ENCODE measurements at places on chromosomes 1 and 21. TPM values are rescaled to one million over a fixed set of nuclear protein-coding genes. Genes with fewer than 3 reads are reported as not detected.

DNA sequence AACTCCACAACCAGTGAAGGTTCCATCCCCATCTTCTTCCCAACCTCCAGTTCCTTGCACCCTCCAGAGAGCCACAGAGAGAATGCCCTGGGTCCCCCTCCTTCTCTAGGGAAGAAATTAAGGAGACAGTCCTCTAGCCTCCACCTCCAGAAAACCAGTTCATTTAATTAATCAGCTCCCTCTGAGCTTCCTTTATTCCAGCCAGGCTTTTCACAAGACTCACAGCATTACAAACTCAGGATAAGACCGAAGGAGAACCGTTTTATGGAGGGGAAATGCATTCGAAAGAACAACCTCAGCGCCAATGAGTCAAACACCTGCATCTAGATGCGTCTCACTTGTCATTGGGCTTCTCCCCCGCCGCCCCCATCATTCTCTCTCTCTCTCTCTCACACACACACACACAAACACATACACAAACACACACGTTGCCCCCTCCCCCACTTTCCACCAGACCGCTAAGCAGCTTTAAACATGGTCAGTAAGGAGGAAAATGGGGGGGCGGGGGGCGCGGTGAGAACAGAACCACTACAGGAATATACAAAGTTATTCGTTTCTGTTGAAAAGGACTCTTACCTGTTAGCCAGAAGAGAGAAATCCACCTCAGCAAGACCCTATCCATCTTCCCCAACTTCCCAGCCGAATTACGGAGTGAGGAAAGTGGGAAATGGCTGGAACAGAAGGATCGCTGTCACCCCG, 544 bp downstream of the ILDR2 start:
- no peak for DNase-seq

Gene WNT4
- total RNA-seq, result not detected

Gene LYPD8
- total RNA-seq, result not detected

GRCh38 chr1:214473862-214474261, 77.5 kb downstream of the PTPN14 start:
- DNase-seq, result no peak

Gene YBEY
- total RNA-seq, result 18.5 TPM

Gene UMODL1
- total RNA-seq, result not detected

Gene SH2D2A
- 2.7 TPM for total RNA-seq

GRCh38 chr21:16976193-16976592, 536.6 kb upstream of the CXADR start:
- DNase-seq, result no peak

GRCh38 chr1:27383039-27383605, at the start of gene CD164L2:
TSS of gene CD164L2 (minus strand) at chr1:27383333. CDS start at chr1:27383239, 94 bp downstream.
- DNase-seq, result peak; percentile 79

GRCh38 chr1:6546326-6546725, 8.0 kb downstream of the NOL9 start:
- DNase-seq, result no peak

GRCh38 chr21:28952686-28953085, 40.0 kb downstream of the LTN1 start:
- DNase-seq, result no peak

- DNase-seq, result no peak
These were observed 203.2 kb upstream of the LYPLAL1 start for GRCh38 chr1:218970397-218970990.

Gene CAMSAP2
- total RNA-seq, result 39.5 TPM

GRCh38 chr1:227330279-227331076, 12.2 kb upstream of the CDC42BPA start:
- no peak for DNase-seq

DNA sequence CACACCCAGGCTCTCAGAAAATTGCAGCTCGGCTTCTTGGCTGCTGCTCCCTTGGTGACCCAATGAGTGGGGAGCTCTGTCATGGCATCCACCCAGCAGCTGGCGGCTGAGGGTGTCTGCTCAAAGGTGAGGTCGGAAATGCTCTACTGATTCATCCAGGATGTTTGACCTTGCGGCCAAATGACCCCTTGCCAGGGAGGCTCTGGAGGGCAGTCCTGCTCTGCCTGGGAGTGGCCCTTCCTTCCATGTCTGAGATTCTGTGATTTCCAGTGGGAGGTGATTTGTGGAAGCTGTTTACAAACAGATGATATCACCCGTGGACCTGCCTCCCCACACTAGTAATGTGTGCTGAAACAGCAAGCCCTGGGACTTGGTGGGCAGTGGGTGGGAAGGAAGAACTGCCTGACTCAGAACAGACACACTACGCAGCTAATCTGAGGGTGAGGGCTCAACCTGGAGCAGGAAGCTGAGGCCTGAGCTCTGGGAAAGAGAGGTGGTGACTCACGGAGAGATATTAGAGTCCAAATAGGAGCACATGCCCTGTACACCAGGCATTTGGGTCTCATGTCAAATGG, 3.0 kb downstream of the CRCT1 start:
- DNase-seq, result no peak

- no peak for DNase-seq
These were observed 21.9 kb downstream of the AGL start for GRCh38 chr1:99872063-99872462.

DNA sequence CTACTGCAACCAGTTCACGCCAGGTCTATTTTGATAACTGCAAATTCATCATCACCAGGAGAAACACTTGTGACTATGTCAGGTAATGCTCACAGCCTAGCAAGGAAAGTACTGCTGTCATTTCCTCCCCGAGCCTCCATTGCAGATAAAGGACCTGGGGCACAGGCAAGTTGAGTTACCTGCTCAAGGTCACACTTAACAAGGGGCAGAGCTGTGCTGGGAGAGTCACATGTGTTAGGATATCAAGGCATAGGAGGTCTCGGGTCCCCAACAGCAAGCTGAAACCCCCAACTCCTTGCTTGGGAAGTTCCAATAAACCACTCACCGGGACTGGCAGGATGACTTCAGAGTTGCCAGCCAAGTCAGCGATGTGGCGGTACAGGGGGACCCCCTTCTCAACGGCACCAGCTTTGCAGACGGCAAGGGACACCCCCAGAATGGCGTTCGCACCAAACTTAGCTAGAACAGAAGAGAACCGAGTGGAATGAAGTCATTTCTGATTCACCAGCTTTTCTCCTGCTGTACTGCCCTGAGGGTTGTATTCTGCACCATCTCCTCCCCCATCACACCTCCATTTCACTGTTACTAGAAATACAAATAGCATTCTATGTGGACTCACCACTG, 11.6 kb downstream of the ENO1 start:
- no peak for DNase-seq

GRCh38 chr1:95496307-95496706, 262.3 kb downstream of the RWDD3 start:
- DNase-seq, result no peak

- DNase-seq, result no peak
These were observed 129.8 kb downstream of the PTPRU start for GRCh38 chr1:29365906-29366670.

GRCh38 chr1:225466848-225467192, 39.0 kb upstream of the LBR start:
- no peak for DNase-seq

DNA sequence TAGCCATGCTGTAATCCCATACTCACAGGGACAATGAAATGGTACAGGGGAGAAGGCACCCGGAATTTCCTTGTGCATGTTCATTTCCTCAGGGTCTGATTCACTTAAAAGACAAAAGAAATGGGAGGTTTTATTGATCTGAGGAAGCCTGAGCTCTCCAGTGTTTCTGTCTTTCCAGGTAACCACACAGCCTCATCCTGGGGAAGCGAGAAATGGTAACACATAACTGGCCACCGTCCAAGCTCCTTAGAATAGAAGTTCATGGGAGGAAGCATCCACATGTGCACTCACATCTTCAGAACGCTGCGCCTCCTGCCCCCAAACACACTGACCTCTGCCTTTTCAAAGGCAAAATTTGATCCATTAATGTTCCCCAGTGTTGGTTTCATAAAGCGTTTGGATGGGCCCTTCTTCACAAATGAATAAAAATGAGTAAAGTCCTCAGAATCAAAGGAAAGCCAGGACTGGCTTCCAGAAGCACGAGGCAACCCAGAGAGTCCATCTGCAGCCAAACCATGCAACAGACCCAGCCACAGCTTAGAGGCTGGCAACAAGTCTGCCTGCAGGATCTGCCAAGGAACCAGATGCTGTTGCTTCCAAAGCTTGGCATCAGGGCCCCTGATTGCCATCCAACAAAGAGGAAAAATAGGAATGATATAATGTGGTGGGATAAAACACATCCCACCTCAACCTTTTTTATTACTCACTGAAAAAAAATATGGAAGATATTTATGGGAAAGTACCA, 120.3 kb downstream of the ZBTB18 start:
- DNase-seq, result no peak

- no peak for DNase-seq
These were observed 11.0 kb downstream of the RO60 start for GRCh38 chr1:193070386-193070753.

Gene OR2T29
- not detected for total RNA-seq

DNA sequence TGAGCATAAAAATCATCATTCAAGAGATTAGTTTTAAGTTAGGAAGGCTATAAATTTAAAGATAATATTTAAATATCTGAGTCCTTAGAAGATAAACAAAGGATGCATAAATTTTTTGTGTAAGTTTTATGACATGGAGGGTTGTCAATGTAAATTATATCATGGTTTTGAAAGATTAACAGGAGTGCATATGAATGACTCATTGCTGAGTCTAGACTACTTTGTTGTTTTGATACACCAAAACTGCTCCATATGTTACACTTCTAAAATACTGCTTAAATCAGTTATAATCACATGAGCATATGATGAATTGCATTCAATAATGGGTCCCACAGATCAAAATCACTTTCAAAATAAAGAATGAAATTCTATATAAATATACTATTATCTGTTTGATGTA, 312.5 kb downstream of the KCNT2 start:
- no peak for DNase-seq

- peak; percentile 46 for DNase-seq
These were observed 30.7 kb upstream of the WASF2 start for GRCh38 chr1:27520651-27521050.

Gene CCDC27
- total RNA-seq, result not detected

Gene UBXN10
- total RNA-seq, result 6.3 TPM

DNA sequence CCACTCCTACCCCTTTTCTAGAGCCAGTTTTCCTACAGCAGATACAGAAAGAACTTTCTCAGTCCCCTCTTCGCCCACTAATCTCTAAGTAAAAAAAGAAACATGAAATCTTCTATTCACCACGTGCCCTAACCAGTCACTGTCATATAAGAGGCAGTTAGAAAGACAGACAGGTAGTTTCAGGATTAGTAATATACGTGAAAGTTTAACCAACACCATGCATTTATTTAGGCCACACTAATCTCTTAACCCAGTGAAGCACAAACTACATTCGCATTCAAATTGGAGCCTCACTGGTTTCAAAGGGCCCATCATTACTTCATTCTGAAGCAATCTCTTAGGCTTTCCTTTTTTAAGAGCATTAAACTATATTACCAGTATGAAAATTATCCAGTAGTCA, 10.1 kb downstream of the GPATCH2 start:
- no peak for DNase-seq

DNA sequence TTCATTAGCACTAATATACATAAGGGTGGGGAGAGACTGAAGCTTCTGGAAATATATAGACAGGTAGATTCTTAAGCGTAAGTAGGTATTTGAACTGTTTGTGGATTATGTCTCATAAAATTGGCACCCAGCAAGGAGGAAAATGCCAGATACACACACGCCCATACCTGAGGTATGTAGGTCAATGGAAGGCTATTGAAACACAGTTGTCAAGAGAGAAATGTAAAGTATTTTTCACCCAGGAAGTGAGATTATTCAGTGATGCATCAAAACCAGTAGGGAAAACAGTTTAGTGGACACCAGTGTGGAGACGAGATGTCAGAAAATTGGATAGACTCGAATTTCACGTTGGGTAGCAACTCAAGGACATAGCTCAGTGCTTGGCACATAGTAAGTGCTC, 4.7 kb upstream of the RSPH1 start:
- DNase-seq, result no peak

Gene GUCA2B
- total RNA-seq, result not detected
